Upper lobe of right lung (tissue), 1 donor: ENCODE measurements at places on chromosomes 16 and 17. TPM values are rescaled to one million over a fixed set of nuclear protein-coding genes. Genes with fewer than 3 reads are reported as not detected.

DNA sequence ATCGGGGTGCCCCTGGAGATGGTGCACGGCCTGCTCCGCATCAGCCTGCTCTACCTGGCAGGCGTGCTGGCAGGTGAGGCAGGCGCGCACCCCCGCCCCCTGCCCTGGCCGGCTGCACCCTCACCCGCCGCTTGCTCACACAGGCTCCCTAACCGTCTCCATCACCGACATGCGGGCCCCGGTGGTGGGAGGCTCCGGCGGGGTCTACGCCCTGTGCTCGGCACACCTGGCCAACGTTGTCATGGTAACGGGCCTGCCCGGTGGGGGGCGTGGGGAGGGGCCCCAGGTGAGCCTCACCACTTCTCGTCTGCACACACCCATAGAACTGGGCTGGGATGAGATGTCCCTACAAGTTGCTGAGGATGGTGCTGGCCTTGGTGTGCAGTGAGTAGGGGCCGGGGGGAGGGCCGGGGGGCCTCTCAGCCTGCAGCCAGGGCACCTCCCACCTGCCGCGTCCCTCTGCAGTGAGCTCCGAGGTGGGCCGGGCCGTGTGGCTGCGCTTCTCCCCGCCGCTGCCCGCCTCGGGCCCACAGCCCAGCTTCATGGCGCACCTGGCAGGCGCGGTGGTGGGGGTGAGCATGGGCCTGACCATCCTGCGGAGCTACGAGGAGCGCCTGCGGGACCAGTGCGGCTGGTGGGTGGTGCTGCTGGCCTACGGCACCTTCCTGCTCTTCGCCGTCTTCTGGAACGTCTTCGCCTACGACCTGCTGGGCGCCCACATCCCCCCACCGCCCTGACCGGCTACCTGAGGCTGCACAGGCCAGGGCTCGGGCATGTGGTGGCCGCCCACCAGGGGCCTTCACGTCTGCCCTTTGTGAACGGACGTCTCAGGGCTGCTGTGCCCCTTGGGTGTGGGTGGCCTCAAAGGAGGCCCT is 2.1 kb downstream of the RHBDL1 start:
- H3K36me3 ChIP-seq, result peaks cover 22% of the 10 kb centered on the region
- H3K4me1 ChIP-seq, result peaks cover 23% of the 10 kb centered on the region
- no peak overlapping the region for H3K27ac ChIP-seq
- H3K4me3 ChIP-seq, result no peak overlapping the region

- no peak overlapping the region for H3K4me3 ChIP-seq
- H3K27me3 ChIP-seq, result no peaks in the 10 kb centered on the region
- H3K4me1 ChIP-seq, result no peaks in the 10 kb centered on the region
- no peaks in the 10 kb centered on the region for H3K36me3 ChIP-seq
Measured at GRCh38 chr16:47873434-47873833, 282.4 kb downstream of the ABCC12 start.

DNA sequence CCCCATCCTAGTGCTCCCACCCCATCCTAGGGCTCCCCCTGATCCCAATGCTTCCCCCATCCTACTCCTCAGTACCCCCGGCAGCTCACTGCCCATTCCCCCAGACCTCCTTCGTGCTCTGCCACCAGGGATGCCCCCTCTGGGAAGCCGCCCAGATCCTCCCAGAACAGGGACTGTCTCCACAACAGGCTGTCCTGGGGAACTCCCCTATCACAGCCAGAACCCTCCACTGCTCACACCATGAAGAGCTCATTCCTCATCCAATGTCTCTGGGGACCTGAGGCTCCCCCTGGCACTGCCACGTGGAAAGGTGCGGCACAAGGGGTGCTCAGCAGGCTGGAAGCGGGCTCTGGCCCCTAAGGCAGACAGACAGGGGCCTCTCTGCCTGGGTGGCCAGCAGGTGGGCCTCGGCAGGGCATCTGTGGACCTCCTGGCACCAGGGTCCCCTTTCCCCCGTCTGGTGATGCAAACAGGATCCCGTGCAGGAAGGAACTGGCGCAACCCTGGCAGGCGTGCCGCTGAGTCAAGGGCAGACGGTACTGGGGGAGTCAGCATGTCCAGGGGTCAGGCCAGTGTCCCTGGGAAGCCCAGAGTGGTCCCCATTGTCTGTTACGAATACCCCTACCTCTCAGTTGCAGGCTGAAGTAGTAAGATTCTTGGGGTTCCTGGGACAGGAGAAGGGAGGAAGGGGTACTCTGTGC is 14.8 kb upstream of the PVALEF start:
- H3K27ac ChIP-seq, result no peak overlapping the region
- DNase-seq, result peak; percentile 82
- no peaks in the 10 kb centered on the region for H3K36me3 ChIP-seq
- no peaks in the 10 kb centered on the region for H3K27me3 ChIP-seq
- peak overlapping the region; percentile 10 for H3K4me3 ChIP-seq
- peaks cover 9% of the 10 kb centered on the region for H3K4me1 ChIP-seq

DNA sequence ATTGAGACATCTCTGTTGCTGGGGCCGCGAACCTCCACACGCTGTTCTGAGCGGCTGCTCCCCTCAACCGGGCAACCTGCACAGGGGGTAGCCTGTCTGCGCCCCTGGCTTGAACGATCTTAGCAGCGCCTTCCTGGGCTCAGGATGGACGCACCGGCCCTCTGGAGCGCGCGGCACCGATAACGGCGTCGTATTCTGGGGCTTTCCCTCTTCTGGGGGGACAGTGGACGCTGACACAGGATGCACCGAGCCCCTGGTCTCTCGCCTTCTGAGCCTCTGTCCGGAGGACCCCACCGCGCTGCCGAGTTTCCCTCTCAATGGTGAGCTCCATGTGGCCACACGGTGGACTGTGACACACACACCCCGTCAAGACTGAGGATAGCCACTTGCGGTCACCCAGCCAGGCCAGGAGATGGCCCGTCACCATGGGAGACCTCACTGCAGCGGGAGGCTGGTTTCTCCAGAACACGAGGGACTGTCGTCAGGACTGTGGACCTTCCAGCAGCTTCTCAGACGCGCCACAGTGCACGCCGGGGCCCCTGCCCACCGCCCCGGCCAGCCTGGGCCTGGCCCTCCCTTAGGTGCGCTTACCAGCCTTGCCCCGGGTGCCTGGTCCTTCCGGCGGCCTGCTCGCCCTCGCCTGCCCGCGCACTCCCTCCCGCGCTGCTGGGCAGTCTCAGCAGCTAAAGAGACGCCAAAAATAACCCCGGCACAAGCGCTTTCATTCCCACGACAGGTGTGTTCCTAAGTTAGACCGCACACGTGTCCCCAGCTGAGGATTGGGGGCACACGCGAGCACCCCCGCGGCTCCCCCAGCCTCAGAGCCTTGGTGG is 30.0 kb upstream of the PABPN1L start:
- no peaks in the 10 kb centered on the region for H3K4me1 ChIP-seq
- peaks cover 5% of the 10 kb centered on the region for H3K36me3 ChIP-seq
- no peak for DNase-seq
- H3K4me3 ChIP-seq, result no peak overlapping the region
- no peak overlapping the region for H3K27ac ChIP-seq

SGCA gene
- 27.8 TPM for total RNA-seq

DNAJC7 gene
- total RNA-seq, result 75.9 TPM

GRCh38 chr17:72308744-72309385 is 188.0 kb downstream of the SOX9 start:
- no peaks in the 10 kb centered on the region for H3K36me3 ChIP-seq
- H3K4me3 ChIP-seq, result no peak overlapping the region
- H3K4me1 ChIP-seq, result no peaks in the 10 kb centered on the region
- H3K27ac ChIP-seq, result no peak overlapping the region

GRCh38 chr17:8629371-8630226 is 926 bp downstream of the MYH10 start:
- peaks cover 11% of the 10 kb centered on the region for H3K27me3 ChIP-seq
- H3K27ac ChIP-seq, result peak overlapping the region; percentile 81
- DNase-seq, result peak; percentile 68
- no peaks in the 10 kb centered on the region for H3K36me3 ChIP-seq
- peak overlapping the region; percentile 84 for H3K4me3 ChIP-seq
- peaks cover 5% of the 10 kb centered on the region for H3K4me1 ChIP-seq

GRCh38 chr16:85686912-85687591 is 1.7 kb downstream of the GINS2 start:
- H3K27me3 ChIP-seq, result no peaks in the 10 kb centered on the region
- no peak for DNase-seq
- no peak overlapping the region for H3K27ac ChIP-seq
- H3K4me1 ChIP-seq, result peaks cover 11% of the 10 kb centered on the region

DNA sequence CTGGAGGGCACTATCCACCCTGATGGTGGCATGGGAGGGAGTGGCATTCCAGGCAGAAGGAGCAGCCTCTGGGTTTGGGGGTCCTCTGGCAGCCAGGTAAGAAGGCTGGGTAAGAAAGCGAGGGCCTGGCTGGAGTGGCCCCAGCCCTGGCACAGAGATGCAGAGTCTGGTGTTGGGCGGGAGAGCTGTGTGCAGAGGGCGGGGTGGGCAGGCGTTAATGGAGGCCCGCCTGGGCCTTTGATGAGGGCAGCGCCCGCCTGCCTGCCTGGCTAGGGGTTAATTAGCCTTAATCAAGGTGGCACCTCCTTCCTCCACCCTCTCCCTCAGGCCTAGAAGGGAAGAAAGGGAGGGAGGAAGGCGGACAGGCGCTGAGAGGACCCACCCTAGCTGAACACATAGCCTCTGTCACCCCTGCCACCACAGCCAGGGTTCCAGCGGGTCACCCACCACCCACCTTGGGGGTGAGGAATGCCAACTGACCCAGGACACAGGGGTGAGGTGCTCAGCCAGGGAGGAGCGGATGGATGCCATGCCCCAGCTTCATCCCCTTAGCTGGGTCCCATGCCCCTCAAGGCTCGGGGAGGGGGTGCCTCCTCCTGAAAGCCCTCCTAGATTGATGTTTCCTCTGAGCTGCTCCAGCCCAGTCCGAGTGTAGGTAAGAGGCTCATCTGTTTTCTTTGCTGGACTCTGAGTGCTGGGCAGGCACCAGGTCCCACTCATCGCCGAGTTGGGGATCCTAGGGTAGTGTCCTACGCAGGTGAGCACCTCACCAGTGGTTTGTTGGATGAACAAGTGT is 13.4 kb upstream of the FAM83G start:
- no peak overlapping the region for H3K4me3 ChIP-seq
- DNase-seq, result peak; percentile 57
- no peaks in the 10 kb centered on the region for H3K4me1 ChIP-seq
- no peak overlapping the region for H3K27ac ChIP-seq

- no peak overlapping the region for H3K27ac ChIP-seq
- H3K27me3 ChIP-seq, result peaks cover 8% of the 10 kb centered on the region
Measured at GRCh38 chr16:1244881-1245280, 4.4 kb downstream of the TPSAB1 start.

DNA sequence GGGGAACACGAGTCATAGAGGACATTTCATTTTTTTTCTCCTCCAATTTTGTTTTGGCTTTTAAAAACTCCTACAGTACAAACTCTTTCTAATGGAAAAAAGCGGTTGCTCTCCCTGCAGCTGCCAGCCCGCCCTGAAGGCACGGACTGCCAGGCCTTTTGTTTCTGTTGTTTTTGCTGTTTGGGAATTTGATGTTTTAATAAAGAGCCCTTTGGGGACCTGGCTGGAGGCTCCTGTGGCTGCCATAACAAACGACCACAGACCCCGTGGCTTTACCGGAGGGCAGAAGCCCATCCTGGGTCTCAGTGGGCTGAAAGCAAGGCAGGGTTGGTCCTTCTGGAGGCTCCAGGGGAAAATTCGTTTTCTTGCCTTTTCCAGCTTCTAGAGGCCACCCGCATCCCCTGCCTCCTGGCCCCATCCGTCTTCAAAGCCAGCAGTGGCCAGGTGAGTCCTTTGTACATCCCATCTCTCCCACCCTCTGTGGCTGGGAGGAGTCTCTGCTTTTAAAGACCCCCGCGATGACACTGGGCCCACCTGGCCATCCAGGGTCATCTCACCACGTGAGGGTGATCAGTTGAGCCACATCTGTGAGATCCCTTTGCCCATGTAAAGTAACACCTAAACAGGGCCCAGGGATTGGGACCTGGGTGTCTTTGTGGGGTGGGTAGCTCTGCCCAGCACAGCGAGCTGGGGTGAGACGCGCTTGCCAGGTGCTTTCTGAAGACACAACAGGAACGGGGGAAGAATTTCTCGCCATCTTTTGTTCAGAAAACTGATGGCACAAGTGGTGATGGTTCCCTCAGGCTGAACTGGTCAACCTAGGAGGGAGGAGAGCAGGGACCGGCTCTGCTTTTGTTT is 113.9 kb downstream of the BANP start:
- peaks cover 14% of the 10 kb centered on the region for H3K4me1 ChIP-seq
- no peak for DNase-seq
- H3K4me3 ChIP-seq, result no peak overlapping the region
- peaks cover 12% of the 10 kb centered on the region for H3K36me3 ChIP-seq
- H3K27me3 ChIP-seq, result no peaks in the 10 kb centered on the region
- H3K27ac ChIP-seq, result no peak overlapping the region

- H3K4me1 ChIP-seq, result peaks cover 11% of the 10 kb centered on the region
- H3K4me3 ChIP-seq, result peak overlapping the region; percentile 52
- H3K36me3 ChIP-seq, result no peaks in the 10 kb centered on the region
- H3K27me3 ChIP-seq, result peaks cover 68% of the 10 kb centered on the region
- peak; percentile 81 for DNase-seq
Measured at GRCh38 chr17:79777120-79777893, 641 bp upstream of the CBX2 start.

GRCh38 chr17:63405741-63406261 is 40.3 kb downstream of the CYB561 start:
- peaks cover 19% of the 10 kb centered on the region for H3K36me3 ChIP-seq
- H3K4me1 ChIP-seq, result no peaks in the 10 kb centered on the region
- no peak overlapping the region for H3K27ac ChIP-seq
- no peaks in the 10 kb centered on the region for H3K27me3 ChIP-seq

CCL23 gene
- total RNA-seq, result 26.5 TPM

DNA sequence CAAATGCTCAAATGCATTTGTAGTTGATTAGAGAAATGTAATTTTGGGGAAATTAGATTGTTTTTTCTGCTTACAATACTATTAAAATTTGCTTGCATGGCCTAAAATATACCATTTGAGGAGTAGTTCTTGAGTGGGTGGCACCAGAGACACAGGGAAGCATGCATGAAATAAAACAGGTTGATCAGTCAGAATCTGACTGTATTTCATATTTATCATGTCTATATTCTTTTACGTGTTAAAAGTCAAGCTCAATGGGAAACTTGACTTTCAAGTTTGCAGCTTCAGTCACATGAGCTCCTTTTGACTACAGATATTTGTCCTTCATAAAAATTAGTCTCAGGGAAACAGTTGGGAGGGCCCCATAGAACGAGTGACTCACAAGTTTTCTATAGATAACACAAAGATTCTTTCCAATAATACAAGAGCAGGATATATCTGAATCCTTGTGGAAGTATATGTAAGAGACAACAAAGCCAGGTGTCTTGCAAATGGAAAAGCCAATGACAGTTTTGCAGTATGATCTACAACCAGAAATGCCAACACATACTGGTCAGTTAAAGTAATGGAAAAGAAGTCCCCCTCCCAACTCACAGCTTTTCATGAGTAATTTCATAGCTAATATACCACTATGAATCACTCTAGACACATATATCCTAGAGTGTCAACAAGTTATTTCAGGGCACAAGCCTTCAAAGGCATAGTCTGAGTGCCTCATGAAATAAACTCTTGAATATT is 42.2 kb upstream of the CORO6 start:
- H3K27me3 ChIP-seq, result no peaks in the 10 kb centered on the region
- DNase-seq, result no peak
- no peak overlapping the region for H3K27ac ChIP-seq
- peaks cover 3% of the 10 kb centered on the region for H3K4me1 ChIP-seq
- peaks cover 63% of the 10 kb centered on the region for H3K36me3 ChIP-seq
